ENCODE measurements at places on chromosomes 5 and 9.

DNA sequence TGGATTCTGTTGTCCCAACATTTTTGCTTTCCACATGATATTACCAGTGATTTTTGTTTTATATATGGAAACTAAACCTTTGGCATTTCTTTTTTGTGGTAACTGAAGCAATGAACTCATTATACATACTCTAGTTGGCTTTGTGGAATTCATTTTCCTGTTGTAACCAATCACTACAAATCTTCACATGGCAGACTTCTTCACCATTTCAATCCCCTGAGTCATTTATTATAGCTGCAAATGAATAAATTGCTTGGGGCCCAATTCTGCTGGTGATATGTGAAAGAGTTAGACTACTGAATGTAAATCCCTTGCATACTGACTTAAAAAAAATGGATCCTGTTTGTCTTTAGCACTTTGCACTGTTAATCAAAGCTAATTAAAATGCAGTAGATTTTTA, 1709.6 kb upstream of the WWC1 start:
- DNase-seq, result no peak

DNA sequence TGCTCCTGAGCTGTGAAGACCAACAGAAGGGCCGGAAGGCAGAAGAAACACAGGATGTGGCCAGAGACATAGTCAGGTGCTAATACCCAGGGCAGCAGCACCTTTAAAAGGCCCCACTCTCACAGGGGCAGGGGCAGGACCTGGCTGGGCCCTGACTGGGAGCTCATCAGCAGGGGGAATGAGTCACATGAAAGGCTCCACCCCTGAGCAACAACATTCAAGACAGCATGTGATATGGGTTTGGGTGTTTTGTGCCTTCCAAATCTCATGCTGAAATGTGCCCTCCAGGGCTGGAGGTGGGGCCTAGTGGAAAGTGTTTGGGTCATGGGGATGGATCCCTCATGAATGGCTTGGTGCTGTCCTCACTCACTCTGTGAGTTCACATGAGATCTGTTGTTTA, 181.7 kb downstream of the ERCC6L2 start:
- DNase-seq, result no peak

GRCh38 chr5:78806544-78806943, 158.0 kb upstream of the LHFPL2 start:
- no peak for DNase-seq

DNA sequence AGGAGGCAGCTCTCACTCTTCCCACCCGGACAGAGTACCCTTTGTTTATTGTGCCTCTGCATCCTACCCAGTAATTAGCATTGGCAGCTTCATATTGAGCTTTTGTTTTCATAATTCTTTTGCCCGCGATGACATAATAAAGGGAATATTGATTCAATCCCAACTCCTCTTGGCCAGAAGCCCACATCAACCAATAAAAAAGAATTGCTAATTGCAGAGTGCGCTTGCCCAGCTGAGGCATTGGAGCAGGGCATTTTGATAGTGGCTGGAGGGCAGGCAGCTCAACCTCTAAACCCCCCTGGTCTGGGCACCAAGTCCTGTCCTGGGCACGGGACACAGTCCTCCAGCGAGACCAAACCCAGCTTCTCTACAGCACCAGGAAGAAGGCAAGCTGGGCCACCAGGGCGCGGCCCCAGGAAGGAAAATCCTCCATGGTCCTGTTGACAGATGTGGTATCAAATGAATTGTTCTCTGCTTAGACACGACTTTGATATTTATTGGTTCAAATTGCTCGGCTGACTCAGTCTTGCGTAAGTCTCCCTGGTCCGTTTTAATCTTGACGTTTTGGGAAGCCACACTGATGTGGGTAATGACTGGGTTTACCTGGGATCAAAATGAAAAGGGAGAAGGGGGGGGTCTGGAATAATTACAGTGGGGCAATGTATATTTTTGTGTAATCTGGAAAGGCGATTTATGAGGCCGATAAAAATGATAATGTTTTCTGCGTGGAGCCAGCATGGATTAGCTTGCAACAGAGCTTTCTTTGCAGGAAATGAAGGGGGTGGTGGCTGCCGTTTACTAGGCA, 220.7 kb upstream of the MSX2 start:
- DNase-seq, result no peak

GRCh38 chr5:52924456-52924855, 64.7 kb upstream of the ITGA2 start:
- no peak for DNase-seq

GRCh38 chr5:81749192-81749560, 1.7 kb downstream of the SSBP2 start:
- no peak for DNase-seq

DNA sequence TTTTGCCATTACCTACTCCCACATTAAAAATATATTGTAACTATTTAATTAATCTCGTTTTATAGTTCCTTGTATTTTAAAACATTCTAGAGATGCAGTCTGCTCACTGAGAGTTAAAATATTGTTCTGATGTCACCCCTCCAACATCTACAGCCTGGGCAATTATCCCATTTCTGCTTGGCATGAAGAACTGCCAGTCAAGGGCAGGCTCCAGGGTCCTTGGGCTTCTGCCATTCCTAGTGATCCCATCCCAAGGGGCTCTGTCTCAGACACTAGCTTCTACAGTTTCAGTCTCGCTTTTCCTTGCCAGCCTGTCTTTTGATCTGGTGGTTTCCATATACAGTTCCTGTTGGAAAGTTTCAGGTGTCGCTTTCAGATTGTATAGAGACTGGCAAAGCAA, 287.2 kb downstream of the TMEM232 start:
- DNase-seq, result no peak

DNA sequence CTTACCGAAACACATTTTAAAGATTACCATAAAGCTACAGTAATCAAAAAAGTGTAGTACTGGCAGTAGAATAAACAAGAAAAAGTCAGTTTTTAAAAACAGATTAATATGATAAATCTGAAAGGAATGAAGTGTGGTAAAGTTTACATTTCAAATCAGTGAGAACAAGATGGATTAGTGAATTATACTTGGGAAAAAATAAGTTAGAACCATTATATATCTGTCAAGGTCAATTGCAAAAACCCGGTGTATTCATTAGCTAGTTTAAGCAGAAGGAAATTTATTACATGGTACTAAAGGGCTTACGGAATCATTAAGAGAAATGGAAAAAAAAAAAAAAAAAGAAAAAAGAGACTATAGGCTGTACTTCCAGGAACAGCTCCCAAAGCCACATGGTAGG, 164.3 kb downstream of the MUSK start:
- DNase-seq, result no peak

DNA sequence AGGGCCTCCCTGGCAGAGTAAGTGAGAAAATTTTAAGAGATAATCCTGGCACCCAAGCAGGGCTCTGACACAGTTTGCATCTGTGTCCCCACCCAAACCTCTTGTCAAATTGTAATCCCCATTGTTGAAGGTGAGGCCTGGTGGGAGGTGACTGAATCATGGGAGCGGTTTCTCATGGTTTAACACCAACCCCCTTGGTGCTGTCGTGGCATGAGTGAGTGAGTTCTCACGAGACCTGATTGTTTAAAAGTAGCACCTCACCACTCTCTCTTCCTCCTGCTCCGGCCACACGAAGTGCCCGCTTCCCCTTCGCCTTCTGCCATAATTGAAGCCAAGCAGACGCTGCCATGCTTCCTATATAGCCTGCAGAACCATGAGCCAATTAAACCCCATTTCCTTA, 80.1 kb downstream of the FBXW11 start:
- no peak for DNase-seq

DNA sequence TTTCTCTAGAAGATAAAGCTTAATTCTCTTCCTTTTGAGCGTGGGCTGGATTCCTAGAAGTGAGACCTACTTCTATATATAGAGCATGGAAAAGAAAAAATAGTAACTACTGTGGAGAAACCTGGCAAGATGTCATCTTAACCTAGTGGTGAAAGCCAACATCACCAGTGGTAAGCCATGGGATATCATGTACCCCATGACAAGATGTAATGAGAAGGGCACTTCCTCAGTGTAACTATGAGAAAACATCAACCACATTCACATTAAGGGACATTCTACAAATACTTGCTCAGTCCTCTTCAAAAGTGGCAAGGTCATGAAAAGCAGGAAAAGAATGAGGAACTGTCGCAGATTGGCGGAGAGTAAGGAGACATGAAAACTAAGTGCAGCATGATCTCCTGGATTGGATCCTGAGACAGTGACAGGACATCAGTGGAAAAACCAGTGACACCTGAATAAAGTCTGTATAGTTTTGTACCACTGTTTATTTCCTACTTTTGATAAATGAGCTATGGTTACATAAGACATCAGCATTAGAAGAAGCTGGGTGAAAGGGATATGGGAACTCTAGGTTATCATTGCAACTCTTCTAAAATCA, 65.4 kb downstream of the PRRC1 start:
- no peak for DNase-seq

GRCh38 chr9:98318834-98319478, 63.5 kb upstream of the TBC1D2 start:
- no peak for DNase-seq

- no peak for DNase-seq
Observed at GRCh38 chr9:100555471-100555870, 22.4 kb upstream of the CAVIN4 start.
